ENCODE measurements at places on chromosomes 7 and 10. TPM values are rescaled to one million over a fixed set of nuclear protein-coding genes. Genes with fewer than 3 reads are reported as not detected.

UROS gene
- 80.0 TPM for total RNA-seq

SLC26A5 gene
- total RNA-seq, result not detected

- H3K27ac ChIP-seq, result no peak overlapping the region
- H3K27me3 ChIP-seq, result no peaks in the 10 kb centered on the region
- no peak for DNase-seq
- H3K4me1 ChIP-seq, result no peaks in the 10 kb centered on the region
Measured at GRCh38 chr7:68537774-68538071, 1060.6 kb upstream of the AUTS2 start.

DNA sequence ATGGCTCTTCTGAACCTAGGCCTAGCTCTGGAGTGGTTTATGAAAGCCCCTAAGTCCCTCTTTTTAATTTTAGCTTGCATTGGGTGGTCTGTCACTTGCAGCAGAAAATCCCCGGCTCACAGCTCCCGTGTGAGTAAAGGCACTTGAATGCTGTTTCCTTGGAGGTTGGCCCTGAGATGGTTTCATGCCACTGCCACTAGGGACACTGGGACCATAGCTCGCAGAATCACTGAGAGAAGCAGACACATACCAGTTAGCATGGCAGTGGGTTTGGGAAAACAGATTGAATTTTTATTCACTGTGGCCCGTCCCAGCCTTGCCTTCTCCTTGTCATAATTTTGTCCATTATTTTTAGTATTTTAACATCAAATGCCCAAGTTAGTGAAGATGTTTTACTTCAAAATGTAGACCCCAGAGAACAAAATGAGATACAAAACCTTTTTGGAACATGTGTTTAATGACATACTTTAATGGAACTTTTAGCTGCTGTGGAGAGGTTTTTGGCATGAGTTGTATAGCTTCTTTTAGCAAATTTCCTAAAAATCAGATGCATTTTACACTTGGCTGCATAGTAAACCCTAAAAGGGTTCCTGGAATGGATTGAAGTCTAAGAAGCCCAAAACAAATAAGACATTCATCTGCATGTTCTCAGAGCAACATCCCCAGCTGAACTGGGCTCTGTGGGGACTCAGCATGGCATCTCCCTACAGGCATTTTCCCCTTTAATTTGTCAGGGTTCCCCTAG lies 259.7 kb upstream of the PITRM1 start:
- no peak overlapping the region for H3K4me3 ChIP-seq
- no peak for DNase-seq
- H3K4me1 ChIP-seq, result no peaks in the 10 kb centered on the region
- H3K27me3 ChIP-seq, result no peaks in the 10 kb centered on the region
- no peaks in the 10 kb centered on the region for H3K36me3 ChIP-seq

PVRIG gene
- not detected for total RNA-seq

KIAA1549 gene
- 2.2 TPM for total RNA-seq

SGCE gene
- 14.3 TPM for total RNA-seq

Data from heart left ventricle (tissue), 16 donors.